ENCODE measurements at places on chromosomes 2 and 18.
A peak's percentile ranks its signal among the peaks of the same experiment; 100 is the strongest.

- no peak for DNase-seq
Measured at GRCh38 chr2:105399207-105399861, 483 bp upstream of the FHL2 start.

GRCh38 chr2:16434393-16434792 lies 231.2 kb downstream of the CYRIA start:
- no peak for DNase-seq

- DNase-seq: no peak
Measured at GRCh38 chr2:66101206-66101605, 333.7 kb upstream of the MEIS1 start.

DNA sequence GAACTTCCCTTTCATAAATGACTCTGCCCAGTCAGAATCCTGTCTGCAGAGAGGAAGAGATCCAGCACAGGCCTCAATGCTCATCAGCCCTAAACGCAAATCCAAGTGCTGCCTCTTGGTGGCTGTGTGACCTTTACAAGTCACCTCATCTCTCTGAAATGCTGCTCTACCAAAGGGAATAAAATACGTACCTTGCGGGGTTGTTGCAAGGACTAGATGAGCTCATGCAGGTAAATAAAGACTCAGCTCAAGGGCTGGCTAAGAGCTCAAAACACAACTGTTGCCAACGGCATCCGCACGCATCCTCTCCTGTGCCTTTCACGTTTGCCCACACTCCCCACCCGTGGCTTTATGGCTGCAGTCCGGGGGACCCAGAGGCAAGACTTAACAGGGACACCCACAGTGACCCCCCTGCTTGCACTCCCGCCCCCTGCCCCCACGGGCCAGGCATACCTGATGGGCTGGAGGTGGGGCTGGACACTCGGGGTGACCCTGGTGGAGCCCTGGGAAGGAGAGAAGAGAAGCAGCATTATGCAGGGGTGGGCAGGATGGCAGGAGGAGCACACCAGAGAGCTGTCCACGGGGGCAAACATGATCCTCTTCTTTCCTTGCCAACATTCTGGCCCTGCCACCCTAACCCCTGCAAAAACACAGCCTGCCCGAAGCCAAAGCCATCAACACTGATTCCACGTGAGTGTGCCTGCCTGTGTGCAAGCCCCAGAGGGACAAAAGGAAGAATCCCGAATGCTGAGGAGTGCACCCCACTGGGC lies 102.6 kb downstream of the TNS1 start:
- DNase-seq: peak; percentile 71

GRCh38 chr2:232484628-232485347 lies 2.8 kb downstream of the ECEL1 start:
- no peak for DNase-seq

DNA sequence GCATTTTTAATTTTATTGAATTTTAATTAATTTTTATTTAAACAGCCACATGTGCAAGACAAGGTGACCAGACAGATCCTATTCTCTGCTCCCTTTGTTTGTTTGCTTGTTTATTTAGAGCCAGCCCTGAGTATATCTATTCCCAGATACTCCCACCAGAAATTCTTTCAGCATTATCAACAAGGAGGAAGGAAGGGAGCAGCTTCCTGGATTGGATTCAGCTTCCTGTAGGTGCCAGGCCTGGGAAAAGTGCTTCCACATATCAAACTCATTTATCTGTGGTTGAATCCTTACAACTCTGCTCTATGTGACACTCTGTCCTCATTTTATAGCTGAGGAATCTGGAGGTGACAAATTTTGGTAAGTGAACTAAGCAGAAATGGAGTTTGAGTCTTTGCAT lies 60.5 kb upstream of the KLF7 start:
- DNase-seq: no peak

GRCh38 chr2:239964399-239965185 lies 60.5 kb downstream of the NDUFA10 start:
- no peak for DNase-seq

- no peak for DNase-seq
Measured at GRCh38 chr2:212330263-212330662, 208.3 kb downstream of the ERBB4 start.

- no peak for DNase-seq
Measured at GRCh38 chr18:13496691-13497281, 229.6 kb downstream of the FAM210A start.

DNA sequence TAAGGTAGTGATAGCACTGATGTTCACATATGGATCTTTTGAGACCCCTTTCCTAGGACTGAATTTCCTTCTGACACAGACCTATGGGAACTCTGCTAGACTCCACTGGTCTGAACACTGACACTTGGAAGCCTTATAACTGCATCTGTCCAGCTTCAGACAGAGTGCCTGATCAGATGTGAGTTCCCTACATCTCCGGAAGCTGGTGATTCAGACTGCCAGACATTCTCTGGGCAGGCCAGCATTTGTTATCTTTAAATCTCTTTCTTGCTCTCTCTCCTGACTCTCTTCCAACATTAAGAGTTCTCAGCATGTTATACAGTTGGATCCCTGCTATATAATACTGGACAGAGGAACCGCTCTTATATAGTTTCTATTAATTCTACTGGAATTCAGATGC lies 408.5 kb downstream of the ZEB2 start:
- no peak for DNase-seq

DNA sequence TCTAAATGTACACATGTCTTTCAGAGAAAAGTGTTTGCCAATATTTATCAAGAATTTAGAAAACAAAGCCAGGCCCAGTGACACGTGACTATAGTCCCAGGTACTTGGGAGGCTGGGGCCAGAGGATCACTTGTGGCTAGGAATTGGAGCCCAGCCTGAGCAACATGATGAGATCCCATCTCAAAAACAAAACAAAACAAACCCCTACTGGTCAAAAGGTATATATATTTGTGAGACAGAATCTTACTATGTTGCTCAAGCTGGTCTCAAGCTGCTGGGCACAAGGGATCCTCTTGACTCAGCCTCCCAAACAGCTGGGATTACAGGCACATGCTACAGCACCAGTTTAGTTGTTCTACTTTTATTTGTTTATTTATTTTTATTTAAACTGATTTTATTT lies 79.2 kb downstream of the ZDBF2 start:
- DNase-seq: no peak

DNA sequence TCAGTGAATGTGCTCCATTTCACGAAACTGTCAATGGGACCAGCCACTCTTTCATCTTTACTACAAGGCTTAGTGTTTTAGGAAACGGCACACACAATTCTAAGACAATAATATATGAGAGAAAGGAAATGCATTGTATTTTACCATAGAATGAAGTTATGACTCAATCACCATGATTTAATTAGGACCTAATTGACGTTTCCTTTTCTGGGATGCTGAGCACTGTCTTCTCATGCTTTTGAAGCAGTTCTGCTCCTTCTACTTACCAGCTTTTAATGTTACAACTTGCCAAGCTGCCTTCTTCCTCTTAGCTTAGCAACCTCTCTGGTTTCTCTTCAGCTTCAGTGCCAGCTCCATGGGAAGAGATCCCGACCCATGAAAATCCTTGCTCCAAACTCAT lies 94.3 kb upstream of the SERPINE2 start:
- no peak for DNase-seq

DNA sequence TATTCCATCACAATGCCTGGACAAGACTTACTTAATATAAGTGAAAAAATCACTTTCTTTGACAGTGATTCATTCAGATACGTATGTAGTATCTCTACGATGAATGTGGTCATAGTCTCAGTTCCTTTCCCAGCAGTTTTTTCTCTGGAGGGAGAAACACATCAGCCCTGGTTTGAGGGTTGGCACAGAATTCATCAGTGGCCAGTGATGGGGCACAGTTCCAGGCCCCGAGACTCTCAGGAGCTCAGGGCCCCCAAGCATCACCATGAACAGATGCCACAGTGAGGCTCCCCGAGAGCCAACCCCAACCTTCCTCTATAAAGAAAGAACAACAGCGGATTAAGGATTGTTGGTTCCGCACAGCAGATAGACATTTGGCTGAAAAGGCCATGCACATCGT lies 12.5 kb downstream of the PRKAG3 start:
- DNase-seq: no peak

- no peak for DNase-seq
Measured at GRCh38 chr18:37322492-37323035, 243.0 kb downstream of the CELF4 start.

DNA sequence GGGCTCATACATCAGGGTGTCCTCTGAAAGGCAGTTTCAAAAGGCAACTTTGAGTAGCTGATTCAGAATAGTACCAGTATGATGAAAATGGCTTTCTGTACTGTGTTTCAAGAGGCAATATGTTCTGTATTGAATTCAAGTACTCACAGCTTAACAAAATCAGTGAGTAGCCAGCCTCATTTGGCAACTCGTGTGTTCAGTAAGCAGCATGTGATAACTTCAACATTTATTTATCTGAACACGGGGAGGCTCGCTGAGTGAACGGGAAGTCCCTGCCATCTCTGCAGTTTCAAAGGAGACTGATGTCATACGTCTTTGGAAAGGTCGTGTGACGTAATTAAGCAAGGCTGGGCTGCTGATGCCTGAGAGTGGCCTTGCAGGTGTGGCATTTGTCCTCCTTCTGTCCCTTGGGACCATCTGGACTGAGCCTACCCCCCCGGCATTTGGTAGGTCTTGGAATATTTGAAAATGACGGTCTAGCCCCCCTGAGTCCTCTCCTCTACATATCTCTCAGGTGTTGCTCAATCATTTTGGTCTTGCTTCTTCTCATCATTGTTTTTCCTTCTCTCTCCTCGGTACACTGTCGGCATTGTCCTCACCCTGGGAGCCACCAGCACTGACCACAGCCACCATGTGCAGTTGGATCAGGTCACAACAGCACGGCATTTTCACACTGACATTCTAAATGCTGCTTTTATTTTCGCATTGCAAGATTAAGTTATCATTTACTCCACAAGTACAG lies 62.8 kb downstream of the SMIM21 start:
- no peak for DNase-seq

DNA sequence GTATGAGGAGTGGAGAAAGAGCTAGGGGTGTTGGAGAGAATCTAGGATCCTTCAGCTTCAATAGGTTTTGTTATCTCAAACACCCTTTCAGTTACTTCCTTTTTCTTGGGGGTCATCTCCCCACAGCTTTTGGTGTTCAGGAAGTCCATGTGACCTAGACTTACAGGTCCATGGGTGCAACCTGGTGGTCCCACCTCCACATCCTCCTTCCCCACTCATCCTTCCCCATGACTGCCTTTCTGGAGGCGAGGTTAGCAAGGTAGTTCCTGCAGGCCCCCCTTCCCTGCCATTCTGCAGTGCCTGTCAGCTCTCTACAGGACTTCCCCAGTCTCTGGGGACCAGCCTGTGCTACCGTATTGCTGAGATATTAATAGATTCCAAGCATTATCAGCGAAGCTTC lies 107.6 kb downstream of the TMEM17 start:
- no peak for DNase-seq

GRCh38 chr2:66789741-66790140 lies 354.8 kb downstream of the MEIS1 start:
- no peak for DNase-seq

- no peak for DNase-seq
Measured at GRCh38 chr2:134408791-134409190, 154.9 kb downstream of the MGAT5 start.
